Activated naive CD4-positive, alpha-beta T cell treated with anti-CD3 and anti-CD28 coated beads, Interleukin-2, amount 50 U/mL, for 72 hours (primary cell): ENCODE measurements at places on chromosomes 7 and 10.

DNA sequence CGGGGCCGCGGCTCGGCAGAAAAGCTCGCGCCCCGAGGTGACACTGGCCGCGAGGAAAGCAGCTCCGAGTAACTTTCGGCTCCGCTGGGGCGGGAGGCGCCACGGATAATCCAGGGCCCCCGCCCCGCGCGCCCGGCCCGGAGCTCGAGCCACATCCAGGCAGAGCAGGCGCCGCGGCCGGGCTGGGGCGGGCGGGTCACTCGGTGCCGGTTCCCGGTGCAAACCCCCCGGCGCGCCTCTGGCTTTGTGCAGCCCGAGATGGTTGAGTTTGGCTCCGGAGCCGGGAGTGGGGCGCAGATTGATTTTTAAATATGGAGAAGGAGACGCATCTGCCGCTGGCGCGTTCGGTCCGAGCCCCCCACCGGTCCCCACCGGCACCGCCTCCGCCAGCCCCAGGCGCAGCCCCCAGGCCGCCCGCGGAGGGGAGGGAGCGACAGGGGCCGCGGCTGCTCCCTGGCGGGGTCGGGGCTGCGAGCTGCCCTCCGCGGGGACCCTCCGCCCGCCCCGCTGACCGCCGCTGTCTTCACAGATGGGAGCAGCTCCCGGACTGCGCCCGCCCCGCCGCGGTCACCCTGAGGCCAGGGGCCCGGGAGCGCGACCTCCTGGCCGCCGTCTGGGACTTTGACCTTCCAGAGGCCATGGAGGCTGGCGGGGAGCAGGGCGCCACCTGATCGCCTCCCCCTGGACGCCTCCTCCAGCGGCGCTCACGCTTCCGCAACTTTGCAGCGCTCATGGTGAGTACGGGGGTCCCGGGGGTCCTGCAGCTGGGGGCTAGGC, 643 bp downstream of the ADGRA1 start:
- DNase-seq: no peak

DNA sequence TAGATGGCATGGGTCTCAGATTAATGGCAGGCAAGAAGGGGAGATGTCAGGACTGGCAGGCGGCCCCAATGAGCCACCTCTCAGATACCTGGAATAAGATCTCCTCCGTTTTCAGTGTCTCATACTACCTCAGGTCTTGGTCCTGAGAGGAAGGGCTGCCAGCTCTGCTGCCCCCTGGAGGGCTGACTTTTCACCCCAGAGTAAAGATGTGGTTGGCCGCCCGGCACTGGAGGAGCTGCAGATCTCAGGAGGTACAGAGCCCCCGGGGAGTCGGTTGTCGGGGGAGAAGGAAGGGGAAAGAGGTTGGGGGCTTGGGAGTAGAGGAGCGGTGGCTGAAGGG, 642 bp upstream of the COL13A1 start:
- no peak for DNase-seq

- DNase-seq: no peak
Observed at GRCh38 chr7:105216786-105217185, 171.9 kb downstream of the SRPK2 start.

- no peak for DNase-seq
Observed at GRCh38 chr10:22606164-22606614, 108.2 kb downstream of the PIP4K2A start.

DNA sequence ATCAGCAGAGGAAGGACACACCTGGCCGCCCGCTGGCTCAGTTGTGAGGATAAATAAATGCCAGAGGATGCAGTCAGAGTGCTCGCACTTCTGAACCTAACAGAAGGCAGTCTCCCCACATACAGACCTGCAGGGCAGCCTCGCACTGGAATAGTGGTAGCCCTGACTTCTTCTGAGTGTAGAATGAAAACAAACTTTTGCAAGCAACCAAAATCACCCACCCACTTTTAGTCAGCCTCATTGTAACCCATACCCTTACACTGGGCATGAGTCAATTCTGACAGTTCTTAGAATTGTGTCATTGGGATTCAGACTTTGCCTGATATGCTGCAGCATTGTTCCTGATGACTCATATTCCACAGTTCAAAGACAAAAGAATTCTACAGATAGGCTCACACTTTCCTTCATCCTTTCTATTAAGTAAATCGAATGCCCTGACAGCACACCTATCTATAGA, 167.0 kb upstream of the CDK1 start:
- no peak for DNase-seq

DNA sequence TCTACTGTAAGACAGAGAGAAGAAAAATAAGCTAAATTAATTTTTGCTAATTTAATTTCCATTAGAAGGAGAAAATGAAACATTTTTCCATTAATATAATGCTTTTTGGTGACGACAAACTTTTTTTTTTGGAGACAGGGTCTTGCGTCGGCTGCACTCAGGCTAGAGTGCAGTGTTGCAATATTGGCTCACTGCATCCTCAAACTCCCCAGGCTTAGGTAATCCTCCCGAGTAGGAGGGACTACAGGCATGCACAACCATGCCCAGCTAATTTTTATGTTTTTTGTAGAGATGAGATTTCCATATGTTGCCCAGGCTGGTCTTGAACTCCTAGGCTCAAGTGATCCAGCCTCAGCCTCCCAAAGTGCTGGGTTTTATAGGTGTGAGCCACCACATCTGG, 229.8 kb upstream of the LRRN3 start:
- DNase-seq: no peak

GRCh38 chr10:47137311-47137851, 162.6 kb upstream of the GDF10 start:
- DNase-seq: no peak

GRCh38 chr10:103244666-103245271, 918 bp upstream of the RPEL1 start:
- peak; percentile 63 for DNase-seq

GRCh38 chr7:42097752-42098151, 139.3 kb downstream of the GLI3 start:
- DNase-seq: no peak

GRCh38 chr7:48660306-48660870, 264.0 kb upstream of the CDC14C start:
- no peak for DNase-seq

DNA sequence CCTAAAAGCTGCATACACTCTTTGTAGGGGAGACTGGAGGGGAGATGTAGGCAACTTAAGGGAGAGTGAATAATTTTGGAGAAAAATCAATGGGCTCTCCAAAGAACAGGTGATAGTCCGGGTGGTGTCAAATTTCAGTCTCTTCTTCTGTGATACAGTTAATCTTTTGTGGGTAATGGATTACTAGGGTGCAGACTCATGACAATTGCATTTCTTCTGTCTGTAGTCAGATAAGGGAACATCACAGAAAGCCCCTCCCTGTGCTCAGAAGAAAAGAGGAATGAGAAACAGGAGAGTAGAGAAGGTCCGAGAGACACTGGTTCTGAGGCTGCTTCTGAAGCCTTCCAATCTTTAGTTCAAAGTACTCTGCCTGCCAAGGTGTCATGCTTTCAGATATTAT, 1140.7 kb upstream of the LRRN3 start:
- no peak for DNase-seq

- no peak for DNase-seq
Observed at GRCh38 chr7:139842401-139843210, 13.5 kb downstream of the TBXAS1 start.

DNA sequence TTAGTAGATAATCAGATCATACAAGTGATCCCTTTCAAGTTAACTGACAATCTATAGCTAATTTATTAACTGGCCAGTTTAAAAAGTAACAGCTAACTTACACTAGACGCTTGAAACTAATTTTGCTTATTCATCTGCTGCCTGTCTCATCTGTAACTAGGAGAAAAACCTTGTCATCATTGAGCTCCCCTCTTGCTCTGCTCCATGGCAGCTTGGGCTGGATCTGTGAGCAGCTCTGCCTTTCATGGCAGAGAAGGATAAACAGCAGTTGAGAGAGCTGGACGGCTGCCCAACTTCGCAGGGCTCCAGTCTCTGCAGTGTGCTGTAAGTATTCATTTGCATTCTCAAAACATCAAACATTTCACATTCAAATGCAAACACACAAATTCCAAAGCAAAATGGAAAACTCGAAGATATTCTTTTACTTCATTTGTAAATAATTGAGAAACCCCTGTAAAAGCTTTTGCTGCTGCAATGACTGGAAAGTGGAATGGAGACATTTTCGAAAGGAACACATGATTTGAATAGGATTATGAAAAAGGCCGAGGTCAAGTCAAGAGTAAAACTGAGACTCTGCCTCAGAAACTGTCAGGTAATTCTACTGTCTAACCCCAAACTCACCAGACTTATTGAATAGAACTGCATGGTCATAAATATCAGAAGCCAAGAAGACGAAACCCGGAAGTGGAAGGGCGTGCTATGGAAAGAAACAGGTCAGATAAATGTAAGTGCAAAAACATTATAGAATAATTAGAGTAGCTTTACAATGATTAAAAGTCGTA, 17.6 kb downstream of the SLC35B4 start:
- no peak for DNase-seq

DNA sequence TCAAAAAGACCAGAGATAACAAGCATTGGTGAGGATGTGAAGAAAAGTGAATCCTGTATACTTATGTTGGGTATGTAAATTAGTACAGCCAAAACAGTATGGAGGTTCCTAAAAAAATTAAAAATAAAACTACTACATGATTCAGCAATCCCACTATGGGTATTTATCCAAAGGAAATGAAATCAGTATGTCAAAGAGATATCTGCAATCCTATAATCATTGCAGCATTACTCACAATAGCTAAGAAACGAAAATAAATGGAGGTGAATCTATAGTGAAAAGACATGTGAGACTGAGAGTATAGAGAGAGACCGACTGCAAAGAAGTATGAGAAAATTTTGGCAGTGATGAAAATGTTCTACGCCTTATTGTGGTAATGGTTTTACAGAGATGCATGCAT, 139.2 kb upstream of the TMEM168 start:
- no peak for DNase-seq

- no peak for DNase-seq
Observed at GRCh38 chr7:74320645-74321221, 31.5 kb downstream of the CLIP2 start.

DNA sequence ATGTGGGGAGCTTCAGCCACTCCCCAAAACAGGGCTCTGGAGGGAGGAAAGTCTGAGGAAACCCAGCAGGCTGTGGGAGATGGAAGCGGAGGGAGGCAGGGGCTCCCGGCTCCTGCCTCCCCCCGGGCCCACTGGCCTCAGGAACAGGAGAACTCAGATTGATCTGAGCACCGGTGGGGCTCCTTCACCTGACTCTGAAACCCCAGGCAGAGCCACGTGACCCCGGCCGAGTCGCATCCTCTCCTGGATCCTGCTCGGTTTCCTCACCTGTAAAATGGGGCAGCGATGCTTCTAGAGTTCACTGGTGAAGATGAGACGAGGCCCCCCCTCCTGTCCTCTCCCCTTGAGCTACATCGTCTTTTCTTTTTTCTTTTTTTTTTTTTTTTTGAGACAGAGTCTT, 33.6 kb downstream of the TCERG1L start:
- DNase-seq: no peak

DNA sequence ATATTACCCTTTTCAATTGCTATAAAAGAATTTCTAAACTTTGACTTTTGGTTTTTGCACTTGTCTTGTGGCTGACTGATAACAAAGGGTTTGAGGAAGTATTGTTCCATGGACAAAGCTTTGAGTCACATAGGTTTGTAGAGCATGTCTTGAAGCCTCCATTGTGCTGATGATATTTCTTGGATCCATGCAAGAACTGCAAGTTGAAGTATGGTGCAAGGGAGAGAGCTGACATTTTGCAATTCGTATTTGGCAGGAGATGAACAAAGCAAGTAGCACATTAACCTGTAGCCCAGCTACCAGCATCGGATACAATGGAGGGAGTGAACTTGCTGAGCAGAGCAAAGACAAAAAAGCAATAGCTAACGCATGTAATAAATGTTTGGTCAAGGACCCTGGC, 23.4 kb downstream of the MGAM2 start:
- DNase-seq: no peak

- no peak for DNase-seq
Observed at GRCh38 chr10:132404169-132404880, 7.3 kb downstream of the PWWP2B start.

GRCh38 chr7:133117452-133117851, 35.6 kb upstream of the CHCHD3 start:
- DNase-seq: no peak

DNA sequence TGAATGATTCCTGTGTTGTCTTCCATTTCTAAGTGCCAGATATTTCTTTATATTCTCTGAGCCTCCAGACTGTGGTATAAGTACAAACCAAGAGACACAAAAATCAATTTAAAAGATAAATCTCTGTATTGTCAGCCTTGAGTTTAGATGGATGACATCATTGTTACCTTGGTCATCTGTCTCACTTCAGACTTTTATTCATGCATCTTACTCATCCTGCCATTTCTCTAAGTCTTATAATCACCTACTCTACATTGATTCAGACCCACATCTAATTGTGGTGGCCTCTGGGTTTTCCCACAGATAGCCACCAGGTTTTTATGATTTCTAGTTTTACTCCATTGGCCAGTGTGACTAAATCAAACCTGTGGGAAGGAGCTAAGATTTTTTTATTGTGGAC, 26.8 kb upstream of the HDAC9 start:
- no peak for DNase-seq
